Activated T-helper 1 cell treated with anti-CD3 and anti-CD28 coated beads, Interleukin-2, amount 50 U/mL, for 16 hours (primary cell): ENCODE measurements at places on chromosomes 1 and 21.

- DNase-seq = no peak
These were observed 30.1 kb upstream of the ARHGEF10L start for GRCh38 chr1:17509363-17509762.

- no peak for DNase-seq
These were observed 295.0 kb downstream of the VAV3 start for GRCh38 chr1:107669996-107670395.

DNA sequence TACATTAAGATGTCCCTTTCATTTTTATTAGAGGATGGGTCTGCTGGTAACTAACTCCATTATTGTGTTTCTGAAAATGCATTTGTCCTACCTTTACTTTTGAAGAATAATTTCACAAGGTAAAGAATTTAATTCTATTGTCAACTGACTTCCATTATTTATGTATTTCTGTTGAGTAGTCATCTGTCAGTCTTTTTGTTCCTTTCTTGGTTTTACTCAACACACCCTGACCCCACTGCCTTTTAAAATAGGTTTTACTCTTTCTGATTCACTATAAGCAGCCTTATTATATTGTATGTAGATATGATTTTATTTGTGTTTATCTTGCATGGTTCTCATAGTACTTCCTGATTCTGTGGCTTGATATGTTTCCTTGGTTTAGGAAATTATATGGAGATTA lies 237.5 kb downstream of the TGFB2 start:
- no peak for DNase-seq

DNA sequence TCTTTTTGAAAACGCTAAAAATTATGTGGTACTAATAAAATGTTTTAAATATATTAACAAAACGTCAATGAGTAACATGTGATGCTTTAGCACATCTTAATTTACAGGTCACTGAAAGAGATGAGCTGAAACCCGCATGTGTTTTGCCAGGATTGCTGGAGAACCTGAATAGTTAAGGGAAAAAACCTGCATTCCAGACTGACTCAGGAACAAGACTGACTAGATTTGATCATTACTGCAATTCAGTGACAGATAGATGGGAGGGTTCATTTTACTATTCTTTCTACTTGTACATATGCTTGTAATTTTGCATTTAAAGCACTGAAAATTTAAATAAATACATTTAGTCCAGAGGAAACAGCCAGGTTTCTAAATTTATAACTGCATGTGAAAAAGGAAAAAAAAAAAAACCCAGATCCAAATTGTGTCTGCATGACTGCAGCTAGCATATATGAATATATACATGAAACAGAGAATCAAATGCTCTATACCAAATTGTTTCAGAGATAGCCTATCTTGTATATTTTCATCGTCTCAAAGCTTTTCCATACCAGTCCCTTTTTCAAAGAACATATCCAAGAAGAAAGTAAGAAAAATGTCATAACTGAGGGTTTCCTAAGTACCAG lies 71.7 kb downstream of the APP start:
- DNase-seq = no peak

GRCh38 chr1:8303876-8304275 lies 14.0 kb upstream of the SLC45A1 start:
- no peak for DNase-seq

- DNase-seq = no peak
These were observed 23.5 kb downstream of the CYP4B1 start for GRCh38 chr1:46822248-46822826.
